CD4-positive, alpha-beta T cell treated with Interleukin-10 for 1 hour (primary cell): ENCODE measurements at places on chromosomes 11 and 22.

- DNase-seq: no peak
These were observed 1.2 kb downstream of the DKK3 start for GRCh38 chr11:12007230-12007593.

- DNase-seq: no peak
These were observed 412.3 kb downstream of the BRD1 start for GRCh38 chr22:49415151-49415951.

DNA sequence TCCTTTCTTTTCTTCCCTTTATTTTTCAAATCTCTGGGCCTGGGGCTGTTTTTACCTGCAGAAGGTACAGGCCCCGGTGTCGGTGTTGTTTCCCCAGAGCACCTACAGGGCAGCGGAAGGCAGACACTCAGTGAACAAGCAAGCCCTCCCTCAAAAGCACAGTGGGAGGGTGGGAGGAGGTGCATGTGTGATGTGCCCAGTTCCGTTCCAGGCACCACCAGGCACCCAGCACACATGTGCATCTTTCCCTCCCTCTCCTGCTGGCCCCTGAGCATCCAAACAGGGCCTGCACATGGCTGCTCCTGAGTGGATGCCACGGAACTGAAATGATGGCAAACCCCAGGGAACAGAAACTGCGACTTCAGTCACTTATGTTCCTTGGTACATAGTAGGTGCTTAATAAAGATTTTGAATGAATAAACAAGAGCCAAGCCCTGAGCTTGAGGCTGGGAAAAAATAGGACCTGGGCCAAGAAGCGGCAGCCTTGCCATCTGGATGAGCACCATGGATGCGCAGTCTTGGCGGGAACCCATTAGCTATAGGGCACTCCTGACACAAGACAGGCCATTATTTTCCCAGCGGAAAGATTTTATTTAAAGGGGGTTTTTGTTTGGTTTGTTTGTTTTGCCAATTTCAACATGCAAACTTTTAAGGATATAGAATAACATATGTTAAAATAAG lies 47.8 kb downstream of the ARRB1 start:
- DNase-seq: no peak

DNA sequence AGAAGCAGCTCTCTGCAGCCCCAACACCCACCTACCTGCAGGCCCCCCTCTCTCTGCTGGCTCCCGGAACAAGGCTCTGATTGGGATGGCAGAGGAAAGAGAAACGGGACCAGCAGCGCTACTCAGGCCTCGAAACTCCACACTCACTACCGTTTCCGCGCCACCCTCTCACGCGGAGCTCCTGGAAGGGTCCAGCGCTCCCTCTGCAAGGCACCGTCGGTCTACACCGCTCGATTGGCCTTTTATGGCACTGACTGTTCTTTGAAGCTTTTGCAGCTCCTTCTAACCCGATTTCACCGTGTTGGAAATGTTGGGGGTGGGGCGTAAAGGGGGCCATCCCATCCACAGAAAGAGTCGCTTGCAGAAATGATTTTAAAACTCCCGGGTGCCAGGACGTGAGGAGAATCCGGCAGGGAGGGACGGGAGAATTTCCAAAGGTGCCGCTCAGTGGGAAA lies 323 bp upstream of the PANX1 start:
- DNase-seq: no peak

GRCh38 chr11:104682206-104682605 lies 216.1 kb downstream of the CASP12 start:
- DNase-seq: no peak

GRCh38 chr11:92688416-92688815 lies 281.0 kb upstream of the MTNR1B start:
- DNase-seq: no peak

- peak; percentile 61 for DNase-seq
These were observed 23.6 kb downstream of the ALX4 start for GRCh38 chr11:44286268-44286880.

GRCh38 chr11:12235553-12235946 lies 125.2 kb downstream of the MICAL2 start:
- no peak for DNase-seq

DNA sequence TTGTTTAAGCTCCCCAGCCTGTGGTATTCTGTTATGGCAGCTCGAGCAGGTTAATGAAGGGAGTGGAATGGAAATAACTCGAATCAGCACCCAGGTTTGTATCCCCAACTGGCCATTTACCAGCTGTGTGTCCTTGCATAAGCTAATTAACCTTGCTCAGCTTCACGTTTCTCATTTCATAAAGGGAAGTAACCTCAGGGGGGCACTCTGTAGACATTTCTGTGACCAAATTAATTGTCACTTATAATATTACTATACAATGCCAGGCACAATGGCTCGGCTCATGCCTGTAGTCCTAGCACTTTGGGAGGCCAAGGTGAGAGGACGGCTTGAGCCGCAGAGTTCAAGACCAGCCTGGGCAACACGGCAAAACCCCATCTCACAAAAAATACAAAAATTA lies 13.8 kb downstream of the ADA2 start:
- DNase-seq: no peak

- DNase-seq: no peak
These were observed 110.8 kb upstream of the NNMT start for GRCh38 chr11:114185436-114185835.

DNA sequence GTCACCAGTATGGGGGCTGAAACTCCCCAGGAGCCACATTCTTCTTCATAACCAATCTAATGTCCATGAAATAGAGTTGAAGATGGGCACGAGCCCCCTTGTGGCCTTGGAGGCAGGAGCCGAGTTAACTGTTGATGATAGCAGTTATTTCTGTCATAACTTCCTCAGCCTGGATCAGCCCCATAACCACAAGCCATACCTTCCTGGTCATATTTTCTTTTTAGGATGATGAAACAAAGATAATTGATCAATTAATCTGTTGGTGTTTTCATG lies 65.0 kb upstream of the TTC12 start:
- no peak for DNase-seq

- DNase-seq: no peak
These were observed 45.3 kb upstream of the PPARA start for GRCh38 chr22:46104881-46105493.

DNA sequence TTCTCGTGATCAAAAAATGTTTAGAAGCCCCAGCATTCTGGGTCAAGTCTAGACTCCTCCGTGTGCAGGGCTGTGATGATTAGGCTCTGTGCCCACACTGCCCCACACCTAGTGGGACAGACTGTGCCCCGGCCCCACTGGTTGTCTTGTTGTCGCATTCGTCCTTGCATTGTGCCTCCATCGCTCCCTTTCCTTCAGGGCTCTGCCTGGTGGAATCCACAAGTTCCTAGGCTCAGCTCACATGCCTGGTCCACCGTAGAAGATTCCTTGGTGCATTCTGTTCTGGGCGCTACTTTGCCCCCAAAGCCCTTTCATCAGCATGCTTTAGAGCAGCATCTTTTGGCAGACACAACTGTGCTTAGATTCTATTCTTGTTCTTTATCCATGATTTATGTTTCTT lies 23.5 kb upstream of the THY1 start:
- no peak for DNase-seq

GRCh38 chr22:49094151-49094550 lies 733.5 kb downstream of the BRD1 start:
- DNase-seq: no peak

GRCh38 chr11:130603335-130603906 lies 155.0 kb downstream of the ADAMTS15 start:
- no peak for DNase-seq

GRCh38 chr11:122701143-122701542 lies 45.6 kb downstream of the UBASH3B start:
- DNase-seq: no peak

- no peak for DNase-seq
These were observed 86.3 kb upstream of the LRRC55 start for GRCh38 chr11:57095417-57095816.

DNA sequence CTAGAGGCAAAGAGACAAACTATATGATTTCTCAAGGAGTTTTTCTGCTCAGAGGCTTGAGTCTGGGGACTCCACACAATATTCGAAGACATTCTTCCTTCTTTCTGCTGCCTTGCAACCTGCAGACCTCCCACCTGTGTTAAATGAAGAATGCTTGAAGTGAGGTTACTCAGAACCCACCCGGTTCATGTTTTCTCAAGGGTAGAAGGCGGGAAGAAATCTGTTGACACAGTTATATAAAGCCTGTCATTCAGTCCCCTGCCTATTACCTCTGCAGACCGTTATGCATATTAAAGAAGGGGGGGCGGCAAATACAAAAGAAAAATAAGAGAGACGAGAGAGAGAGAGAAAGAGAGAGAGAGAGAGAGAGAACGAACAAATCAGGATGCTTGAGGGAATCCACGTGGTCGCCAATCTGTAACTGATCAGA lies 2.2 kb upstream of the KMT2A start:
- peak; percentile 69 for DNase-seq

- no peak for DNase-seq
These were observed 24.3 kb upstream of the HIKESHI start for GRCh38 chr11:86277741-86278140.

- DNase-seq: no peak
These were observed 333.9 kb downstream of the METTL15 start for GRCh38 chr11:28442131-28442530.
